ENCODE measurements at places on chromosomes 3 and 15.

GRCh38 chr15:97747342-97747741 lies 213.2 kb upstream of the ARRDC4 start:
- no peak for DNase-seq

DNA sequence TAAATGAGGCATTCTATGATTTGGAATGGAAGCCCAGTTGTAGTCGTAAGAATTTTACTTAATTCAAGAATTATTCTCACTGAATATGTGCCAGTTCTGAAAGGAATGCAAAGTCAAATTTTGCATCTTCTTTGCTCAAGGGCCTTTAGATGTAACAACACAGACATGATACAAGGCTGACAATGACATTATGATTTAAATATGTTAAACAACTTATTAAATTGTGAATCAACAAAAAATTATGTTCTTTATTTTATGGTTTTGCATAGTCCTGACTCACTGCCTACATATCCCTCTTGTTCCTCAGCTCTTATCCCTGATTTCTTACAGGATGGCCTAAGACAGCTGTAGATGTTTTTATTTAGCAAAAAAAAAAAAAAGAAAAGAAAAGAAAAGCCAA lies 170.9 kb upstream of the NR2E3 start:
- no peak for DNase-seq

GRCh38 chr3:162487138-162487537 lies 990.5 kb downstream of the OTOL1 start:
- DNase-seq, result no peak

- no peak for DNase-seq
Measured at GRCh38 chr3:61892891-61893290, 331.5 kb downstream of the PTPRG start.

DNA sequence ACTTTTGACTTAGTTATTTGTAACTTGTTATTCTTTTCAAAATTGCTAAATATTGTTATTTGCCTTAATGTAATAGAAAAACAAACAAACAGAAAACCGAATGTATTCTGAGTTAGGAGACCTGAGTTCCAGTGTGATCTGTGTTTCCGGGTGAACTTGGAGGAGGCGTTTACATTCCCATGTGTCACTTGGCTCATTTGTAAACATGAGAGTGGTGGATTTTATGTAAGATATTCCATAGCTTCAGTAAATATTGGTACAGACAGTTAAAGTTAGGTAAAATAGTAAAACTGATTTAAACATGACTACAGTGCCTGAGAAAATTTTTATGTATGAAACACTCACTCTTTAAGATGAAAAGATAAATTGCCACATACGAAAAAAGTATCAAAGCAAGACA lies 287.3 kb upstream of the POU1F1 start:
- no peak for DNase-seq

DNA sequence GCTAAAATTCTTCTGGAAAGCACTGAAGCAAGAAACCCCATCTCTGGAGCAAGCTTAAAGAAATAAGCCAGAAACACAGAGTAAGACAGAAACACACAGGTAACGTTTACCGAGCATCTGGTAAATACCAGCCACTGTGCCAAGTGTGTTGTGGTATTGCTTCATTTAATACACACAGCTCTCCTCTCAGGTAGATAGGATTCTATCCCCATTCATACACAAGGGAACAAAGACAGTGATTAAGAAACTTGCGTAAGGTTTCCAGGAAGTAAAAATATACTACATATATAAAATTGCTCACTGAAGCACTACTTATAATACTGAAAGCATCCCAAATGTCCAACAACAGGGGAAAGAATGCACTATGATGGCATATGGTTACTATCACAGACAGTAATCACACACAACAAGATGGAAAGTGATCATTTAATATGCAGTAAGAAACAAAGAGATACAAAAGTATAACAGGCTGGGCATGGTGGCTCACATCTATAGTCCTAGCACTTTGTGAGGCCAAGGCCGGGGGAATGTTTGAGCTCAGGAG lies 27.5 kb downstream of the TAMM41 start:
- no peak for DNase-seq

DNA sequence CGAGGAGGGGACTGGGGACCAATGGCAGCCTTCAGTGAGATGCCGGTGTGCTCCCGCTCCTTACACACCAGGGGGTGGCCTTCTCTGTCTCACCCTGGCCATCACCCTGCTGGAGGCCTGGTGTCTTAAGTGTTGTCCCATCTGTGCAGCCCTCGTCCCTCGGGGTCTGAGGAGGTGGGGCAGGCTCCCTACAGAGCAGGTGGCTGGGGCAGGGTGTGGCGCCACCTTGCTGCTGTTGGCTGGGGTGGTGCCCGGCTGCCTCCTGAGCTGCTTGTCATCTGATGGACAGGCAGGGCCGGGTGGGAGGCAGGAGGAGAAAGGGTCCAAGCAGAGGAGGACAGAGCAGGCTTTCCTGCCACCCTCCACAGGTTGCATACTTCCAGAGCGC lies 25.9 kb downstream of the PTPN23 start:
- no peak for DNase-seq

GRCh38 chr3:1068985-1069384 lies 23.8 kb upstream of the CNTN6 start:
- DNase-seq, result no peak

- DNase-seq, result no peak
Measured at GRCh38 chr3:156149876-156150275, 29.5 kb downstream of the KCNAB1 start.

- DNase-seq, result no peak
Measured at GRCh38 chr3:4597208-4597985, 104.2 kb downstream of the ITPR1 start.

- no peak for DNase-seq
Measured at GRCh38 chr3:31077826-31078225, 183.4 kb upstream of the GADL1 start.

DNA sequence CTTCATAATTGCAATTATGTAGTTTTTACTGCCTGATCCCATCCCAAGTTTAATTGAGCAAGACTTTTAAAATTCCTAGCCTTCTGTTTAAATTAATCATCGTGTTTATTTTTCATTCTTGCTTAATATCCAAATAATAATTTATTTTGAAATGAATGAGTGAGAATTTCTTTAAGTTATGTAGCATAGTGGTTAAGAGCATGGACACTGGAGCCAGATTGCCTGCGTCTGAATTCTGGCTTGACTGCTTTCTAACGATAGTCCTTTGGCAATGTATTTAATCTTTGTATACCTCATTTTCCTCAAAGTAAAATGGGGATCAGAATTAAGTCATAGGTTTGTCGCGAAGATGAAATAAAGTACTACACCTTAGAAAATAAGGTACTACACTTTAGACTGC lies 71.4 kb downstream of the LRRC49 start:
- no peak for DNase-seq

DNA sequence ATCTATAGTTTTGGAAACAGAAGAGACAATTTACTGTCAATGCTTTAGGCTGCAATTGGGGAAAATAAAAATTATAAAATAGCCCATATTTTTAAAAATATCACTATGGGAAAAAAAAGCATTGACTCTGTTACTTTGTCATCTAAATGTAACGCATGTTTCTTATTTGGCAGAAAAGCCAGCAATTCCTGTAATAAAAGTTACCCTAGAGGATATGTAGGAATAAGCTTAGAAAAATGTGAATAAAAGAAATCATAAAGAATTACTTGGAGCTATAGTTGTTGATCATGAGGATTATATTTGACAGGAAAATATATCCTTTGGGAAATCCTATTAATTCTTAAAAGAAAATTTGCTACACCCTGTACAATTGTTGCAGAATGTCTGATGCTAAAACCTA lies 515.4 kb upstream of the IL12A start:
- DNase-seq, result no peak

GRCh38 chr3:87624860-87625259 lies 348.5 kb upstream of the POU1F1 start:
- no peak for DNase-seq

- no peak for DNase-seq
Measured at GRCh38 chr3:3556078-3556477, 243.2 kb upstream of the LRRN1 start.

DNA sequence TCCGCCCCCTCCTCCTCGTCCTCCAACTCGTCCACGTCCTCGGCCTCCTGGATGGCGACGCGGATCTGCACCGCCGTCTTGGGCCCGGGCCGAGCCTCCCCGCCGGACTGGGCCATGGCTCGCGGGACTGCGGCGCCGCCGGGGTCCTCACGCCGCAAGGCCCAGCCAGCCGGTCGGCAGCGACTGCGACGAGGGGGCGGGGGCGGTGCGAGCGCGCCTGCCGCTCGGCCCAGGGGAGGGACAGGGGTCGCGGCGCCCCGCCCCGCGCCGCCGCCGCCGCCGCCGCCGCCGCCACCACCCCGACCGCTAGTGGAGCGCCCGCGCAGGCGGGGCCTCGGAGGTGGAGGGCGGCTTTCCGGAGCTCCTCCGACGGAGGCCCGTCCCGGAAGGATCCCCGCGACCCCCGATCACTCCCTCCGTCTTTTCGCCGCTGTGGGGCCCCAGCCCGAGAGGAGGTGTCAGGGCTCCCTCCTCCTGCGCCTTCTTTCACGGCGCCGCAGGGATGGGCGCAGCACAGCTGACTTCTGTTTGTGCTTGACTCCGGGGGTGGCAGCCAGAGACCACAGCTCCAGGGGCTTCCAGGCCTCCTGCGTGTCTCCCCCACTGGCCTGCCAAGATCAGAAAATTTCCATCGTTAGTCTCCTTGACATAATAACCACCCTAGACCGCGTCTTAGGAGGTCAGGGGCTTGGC lies at the start of gene LARP6:
Gene LARP6, minus strand, starts transcription at position 185 of the 693 bp plus-strand sequence. Its CDS starts 69 bp downstream, at position 116.
- peak; percentile 65 for DNase-seq

DNA sequence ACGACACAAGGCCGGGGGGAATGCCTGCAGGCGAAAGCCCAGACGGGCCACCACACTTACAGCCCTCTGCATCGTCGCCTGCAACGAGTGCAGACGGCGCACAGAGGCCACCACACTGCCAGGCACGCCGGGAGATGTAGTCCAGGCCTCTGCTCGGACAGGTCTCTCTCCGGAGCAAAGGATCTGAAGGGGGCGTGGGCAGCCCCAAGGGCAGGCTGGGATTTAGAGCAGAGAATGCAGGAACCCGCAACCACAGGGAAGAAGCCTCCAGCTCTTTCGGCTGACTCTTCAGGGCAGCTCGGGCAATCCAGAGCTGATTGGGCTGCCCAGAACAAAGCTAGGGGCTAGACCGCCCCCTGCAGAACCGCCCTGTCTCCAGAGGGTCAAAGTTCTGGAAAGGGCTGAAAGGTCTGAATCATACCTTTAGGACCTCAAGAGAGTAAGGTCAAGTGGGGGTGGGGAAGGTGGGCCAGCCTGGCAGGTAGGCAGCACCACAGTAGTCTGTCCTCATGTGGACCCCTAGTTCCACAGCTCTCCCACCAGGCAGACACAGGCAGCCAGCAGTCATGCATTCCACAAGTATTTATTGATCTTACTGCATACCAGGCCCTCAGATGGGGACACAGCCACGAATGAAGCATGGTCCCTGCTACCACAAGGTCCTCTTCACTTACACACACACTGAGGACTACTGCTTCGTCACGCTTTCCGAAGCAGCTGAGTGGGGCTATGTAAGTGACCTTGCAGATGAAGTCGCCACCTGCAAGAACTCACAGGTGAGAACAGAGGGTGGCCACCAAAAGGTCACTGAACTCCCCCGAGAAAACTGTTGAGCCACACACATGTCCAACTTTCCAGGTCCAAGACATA lies at the start of gene AMT:
Gene AMT, minus strand, starts transcription at position 95 of the 870 bp plus-strand sequence. Its CDS starts 23 bp downstream, at position 72.
- no peak for DNase-seq

- DNase-seq, result no peak
Measured at GRCh38 chr15:71892335-71892734, 82.0 kb downstream of the NR2E3 start.

- DNase-seq, result no peak
Measured at GRCh38 chr3:133387341-133387740, 12.5 kb upstream of the BFSP2 start.

DNA sequence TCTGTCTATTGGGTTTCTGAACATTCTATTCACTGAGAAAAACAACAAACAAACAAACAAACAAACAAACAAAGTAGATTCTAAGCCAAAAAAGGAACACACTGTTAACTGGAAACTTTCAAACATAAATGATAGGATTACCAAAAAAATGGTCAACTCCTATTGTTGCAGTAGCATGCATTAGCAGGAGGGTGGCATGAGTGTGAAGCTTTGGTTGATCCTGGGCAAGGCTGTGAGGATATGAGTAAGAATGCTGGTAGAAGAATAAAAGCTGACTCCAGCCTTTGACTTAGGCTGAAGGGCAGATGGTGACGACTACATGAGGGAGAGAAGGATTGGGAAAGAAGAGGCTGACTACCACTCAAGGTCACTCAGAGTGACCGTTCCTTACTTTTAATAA lies 810.3 kb downstream of the VGLL3 start:
- no peak for DNase-seq

DNA sequence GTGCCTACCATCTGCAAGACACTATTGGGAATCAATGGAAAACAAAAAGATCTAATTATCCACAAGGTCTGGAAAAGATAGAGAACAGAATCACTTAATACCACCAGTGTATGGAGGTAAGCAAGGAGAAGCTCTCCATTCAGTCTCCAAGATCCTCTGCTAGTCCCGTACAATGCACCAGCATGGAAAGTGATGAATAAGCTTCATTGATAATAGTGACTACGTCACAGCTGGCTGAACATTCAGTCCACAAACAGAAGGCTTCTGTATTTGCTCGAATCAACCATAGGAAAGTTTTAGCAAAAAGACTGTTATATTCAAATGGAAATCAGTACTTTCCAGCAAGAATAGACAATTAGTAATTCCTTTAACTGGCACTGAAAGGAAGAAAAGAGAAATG lies 42.9 kb downstream of the IGSF11 start:
- no peak for DNase-seq

- DNase-seq, result no peak
Measured at GRCh38 chr3:179840985-179841384, 188.1 kb downstream of the USP13 start.

- DNase-seq, result no peak
Measured at GRCh38 chr3:170738766-170739165, 131.2 kb downstream of the RPL22L1 start.

- no peak for DNase-seq
Measured at GRCh38 chr3:6249679-6250078, 611.2 kb upstream of the GRM7 start.

GRCh38 chr15:63764124-63764803 lies 69.5 kb downstream of the HERC1 start:
- no peak for DNase-seq

DNA sequence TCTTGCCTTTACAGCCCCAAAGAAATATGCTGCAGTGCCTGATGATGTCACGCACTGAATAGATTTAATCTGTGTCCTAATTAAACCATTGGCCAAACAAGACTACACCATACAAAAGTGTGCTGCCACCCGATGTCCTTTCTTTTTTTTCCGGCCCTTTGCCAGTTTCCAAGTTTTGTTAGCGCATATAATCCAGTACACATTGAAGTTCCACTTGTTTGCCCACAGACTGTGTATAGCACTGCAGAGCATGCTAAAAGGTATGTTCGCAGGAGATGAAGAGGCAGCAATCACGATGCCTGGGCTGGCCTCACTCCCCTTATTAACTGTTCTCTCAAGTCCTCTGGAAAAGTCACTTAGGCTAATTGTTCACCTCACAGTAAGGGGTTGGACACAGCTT lies 26.8 kb downstream of the MRPS25 start:
- no peak for DNase-seq
